Activated CD8-positive, alpha-beta T cell treated with anti-CD3 and anti-CD28 coated beads for 36 hours (primary cell): ENCODE measurements at places on chromosomes 7 and 10. TPM values are rescaled to one million over a fixed set of nuclear protein-coding genes. Genes with fewer than 3 reads are reported as not detected.

Gene SDK1
- 0.78 TPM for total RNA-seq

Gene CPXM2
- not detected for total RNA-seq

Gene COMMD3
- total RNA-seq, result 64.7 TPM

DNA sequence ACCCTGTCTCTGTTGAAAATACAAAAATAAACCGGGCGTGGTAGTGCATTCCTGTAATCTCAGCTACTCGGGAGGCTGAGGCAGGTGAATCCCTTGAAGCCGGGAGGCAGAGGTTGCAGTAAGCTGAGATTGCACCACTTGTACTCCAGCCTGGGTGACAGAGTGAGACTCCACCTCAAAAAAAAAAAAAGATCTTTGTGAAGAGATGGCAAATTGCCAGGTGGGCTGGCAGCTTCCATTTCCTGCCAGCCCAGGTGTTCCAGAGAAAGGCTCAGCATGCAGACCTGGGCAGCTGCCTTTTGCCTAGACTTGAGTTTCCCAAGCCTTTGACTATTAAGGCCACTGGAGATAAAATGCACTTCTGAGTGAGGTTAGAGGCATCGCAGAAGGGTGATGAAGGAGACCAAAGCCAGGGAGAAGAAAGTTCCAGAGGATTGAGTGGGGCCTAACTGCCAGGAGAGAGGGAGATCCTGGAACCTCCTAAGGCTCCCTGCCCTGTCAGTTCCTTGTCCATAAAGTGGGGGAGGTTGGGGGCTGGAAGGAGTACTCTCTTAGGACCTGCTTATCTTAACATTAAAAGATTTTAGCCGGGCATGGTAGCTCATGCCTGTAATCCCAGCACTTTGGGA, 10.0 kb upstream of the DDIT4 start:
- H3K4me3 ChIP-seq, result peak overlapping the region; percentile 3
- H3K36me3 ChIP-seq, result no peaks in the 10 kb centered on the region
- no peaks in the 10 kb centered on the region for H3K27me3 ChIP-seq
- peaks cover 36% of the 10 kb centered on the region for H3K4me1 ChIP-seq

DNA sequence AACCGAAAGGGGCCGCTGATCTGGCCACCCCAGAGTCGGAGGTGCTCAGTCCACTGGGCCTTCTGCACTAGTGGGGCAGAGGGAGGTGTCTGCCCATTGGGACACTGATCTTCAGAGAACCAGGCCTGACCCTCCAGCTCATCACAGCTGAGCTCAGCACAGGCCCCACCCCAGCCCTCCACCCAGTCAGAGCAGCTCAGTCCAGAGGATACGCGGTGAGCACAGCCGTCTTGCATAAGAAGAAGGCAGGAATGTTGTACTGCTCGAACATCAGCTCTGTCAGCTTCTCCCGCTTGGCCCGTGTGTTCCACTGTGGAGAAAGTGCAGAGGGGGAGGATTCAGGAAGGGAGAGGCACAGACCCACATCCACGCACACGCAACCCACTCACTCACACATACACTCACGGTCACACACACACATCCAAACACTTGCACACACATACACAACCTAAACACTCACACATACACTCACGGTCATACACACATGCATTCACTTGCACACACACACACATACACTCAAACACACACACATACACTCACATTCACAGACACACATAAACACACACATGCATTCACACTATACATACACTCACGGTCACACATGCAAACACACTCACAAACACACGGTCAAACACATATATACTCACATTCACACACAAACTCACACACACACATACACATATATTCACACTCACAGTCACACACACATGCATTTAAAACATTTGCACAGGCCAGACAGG, 6.3 kb downstream of the ACTL6B start:
- H3K4me1 ChIP-seq, result peaks cover 4% of the 10 kb centered on the region
- no peak for DNase-seq
- no peak overlapping the region for H3K4me3 ChIP-seq
- H3K36me3 ChIP-seq, result no peaks in the 10 kb centered on the region

DNA sequence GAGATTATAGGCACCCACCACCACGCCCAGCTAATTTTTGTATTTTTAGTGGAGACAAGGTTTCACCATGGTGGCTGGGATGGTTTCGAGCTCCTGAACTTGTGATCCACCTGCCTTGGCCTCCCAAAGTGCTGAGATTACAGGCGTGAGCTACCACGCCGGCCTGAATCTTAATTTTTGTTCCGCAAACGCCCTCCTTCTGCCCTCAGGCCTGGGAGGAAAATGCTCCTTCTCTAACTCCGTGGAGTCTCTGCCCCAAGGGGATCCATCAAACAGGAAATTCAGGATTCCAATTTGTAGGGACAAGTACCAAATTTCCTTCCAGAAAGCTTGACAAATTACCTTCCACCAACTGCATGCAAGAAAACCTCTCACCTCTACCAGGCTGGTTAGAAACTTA, 43.2 kb downstream of the RBAK start:
- peaks cover 1% of the 10 kb centered on the region for H3K36me3 ChIP-seq
- no peak overlapping the region for H3K4me3 ChIP-seq
- DNase-seq, result no peak
- H3K27me3 ChIP-seq, result no peaks in the 10 kb centered on the region

DNA sequence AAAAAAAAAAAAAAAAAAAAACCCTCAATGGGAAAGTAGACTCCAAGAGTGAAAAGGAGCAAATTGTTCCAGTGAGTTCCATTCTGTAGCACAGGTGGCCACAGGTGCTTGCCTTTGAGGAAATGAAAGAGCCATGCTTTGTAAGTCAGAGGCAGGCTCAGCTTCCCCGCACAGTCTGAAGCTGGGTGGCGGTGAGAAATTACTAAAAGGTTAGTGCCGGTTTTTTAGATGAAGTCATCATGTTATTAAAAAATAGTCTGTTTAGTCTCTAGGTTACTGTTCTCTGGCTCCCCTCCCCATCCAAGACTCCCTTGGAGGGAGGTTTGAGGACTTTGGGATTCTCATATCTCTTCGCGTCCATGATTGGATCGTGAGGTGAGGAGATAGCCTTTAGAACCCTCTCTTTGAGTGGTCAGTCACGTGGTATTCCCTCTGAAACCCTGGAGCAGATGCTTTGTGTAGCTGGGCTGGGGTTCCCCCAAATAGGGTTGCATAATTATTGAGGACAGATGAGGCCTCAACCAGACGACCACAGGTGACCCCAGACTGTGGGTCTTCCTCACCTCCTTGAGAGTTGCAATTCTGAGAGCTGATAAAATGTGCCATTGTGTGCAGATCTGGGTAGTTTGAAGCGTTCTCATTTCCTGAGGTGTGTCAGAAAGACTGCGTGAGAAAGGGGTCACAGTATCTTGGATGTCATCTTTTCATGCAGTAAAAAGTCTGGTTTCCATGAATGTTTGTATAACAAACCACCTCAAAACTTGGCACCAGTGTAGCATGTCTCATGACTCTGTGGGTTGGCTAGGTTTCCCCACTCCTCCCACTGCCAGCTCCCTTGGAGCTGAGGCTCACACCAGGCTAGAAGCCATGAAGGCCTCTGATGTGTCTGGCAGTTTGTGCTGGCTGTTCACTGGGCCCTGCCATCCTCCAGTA, 27.1 kb downstream of the OGDH start:
- peak; percentile 67 for DNase-seq
- peaks cover 83% of the 10 kb centered on the region for H3K4me1 ChIP-seq
- no peaks in the 10 kb centered on the region for H3K27me3 ChIP-seq

DNA sequence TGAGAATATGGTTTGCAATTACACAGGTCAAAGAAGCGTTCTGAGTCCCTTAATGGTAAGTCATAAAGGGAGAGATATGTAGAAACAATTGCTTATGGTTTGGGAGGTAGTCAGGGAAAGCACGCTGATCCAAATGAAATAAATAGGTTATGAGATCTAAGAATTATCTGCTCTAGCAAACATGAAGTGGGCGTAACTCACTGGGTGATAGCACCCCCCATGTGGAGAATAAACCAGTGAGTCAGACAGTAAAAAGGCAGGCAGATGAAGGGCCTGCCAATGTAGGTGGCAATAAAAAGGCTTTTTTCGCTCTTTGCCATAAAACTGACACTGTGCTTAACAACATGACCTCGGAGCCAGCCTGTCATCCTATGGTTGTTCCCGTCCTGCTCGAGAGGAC, 306.9 kb downstream of the GLRX3 start:
- DNase-seq, result no peak
- no peak overlapping the region for H3K27ac ChIP-seq
- H3K36me3 ChIP-seq, result no peaks in the 10 kb centered on the region
- H3K4me3 ChIP-seq, result no peak overlapping the region
- H3K4me1 ChIP-seq, result no peaks in the 10 kb centered on the region

GRCh38 chr10:29386342-29386999, 97.6 kb downstream of the LYZL1 start:
- H3K4me1 ChIP-seq, result peaks cover 3% of the 10 kb centered on the region
- H3K4me3 ChIP-seq, result no peak overlapping the region
- DNase-seq, result peak; percentile 27
- H3K27me3 ChIP-seq, result peaks cover 2% of the 10 kb centered on the region
- no peaks in the 10 kb centered on the region for H3K36me3 ChIP-seq
- H3K27ac ChIP-seq, result no peak overlapping the region

- H3K4me1 ChIP-seq, result peaks cover 77% of the 10 kb centered on the region
- H3K27me3 ChIP-seq, result no peaks in the 10 kb centered on the region
- H3K36me3 ChIP-seq, result peaks cover 24% of the 10 kb centered on the region
- peak; percentile 94 for DNase-seq
- H3K27ac ChIP-seq, result peak overlapping the region; percentile 90
- H3K4me3 ChIP-seq, result peak overlapping the region; percentile 43
Observed at GRCh38 chr7:38232502-38233366, 40.7 kb downstream of the TARP start.

DNA sequence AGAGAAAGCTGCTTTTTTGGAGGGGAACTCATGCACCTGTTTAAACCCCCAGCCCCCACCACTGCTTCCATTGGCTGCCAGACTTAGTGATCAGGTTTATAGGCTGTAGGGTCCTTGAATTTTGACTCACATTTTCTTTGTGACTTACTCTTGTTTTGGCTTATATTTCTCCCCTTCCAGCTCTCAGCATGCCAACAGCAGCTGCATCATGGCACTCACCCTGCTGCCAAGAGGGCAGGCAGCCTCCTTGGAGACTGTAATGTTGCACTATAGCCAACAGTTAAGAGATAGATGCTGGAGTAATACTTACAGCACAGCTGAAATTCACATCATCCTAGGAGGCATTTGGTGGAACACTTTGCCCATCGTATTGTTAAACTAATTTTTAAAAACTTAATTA, 98.0 kb upstream of the GLCCI1 start:
- H3K27me3 ChIP-seq, result no peaks in the 10 kb centered on the region
- H3K27ac ChIP-seq, result no peak overlapping the region
- H3K4me1 ChIP-seq, result no peaks in the 10 kb centered on the region
- H3K4me3 ChIP-seq, result no peak overlapping the region
- DNase-seq, result no peak

GRCh38 chr7:118218413-118219156, 5.9 kb upstream of the ANKRD7 start:
- H3K36me3 ChIP-seq, result no peaks in the 10 kb centered on the region
- peaks cover 5% of the 10 kb centered on the region for H3K27me3 ChIP-seq
- no peak overlapping the region for H3K4me3 ChIP-seq
- no peak overlapping the region for H3K27ac ChIP-seq

GRCh38 chr7:2482725-2483451, 6.7 kb upstream of the GRIFIN start:
- H3K36me3 ChIP-seq, result no peaks in the 10 kb centered on the region
- no peak overlapping the region for H3K27ac ChIP-seq
- no peaks in the 10 kb centered on the region for H3K27me3 ChIP-seq
- no peak for DNase-seq
- H3K4me1 ChIP-seq, result no peaks in the 10 kb centered on the region

DNA sequence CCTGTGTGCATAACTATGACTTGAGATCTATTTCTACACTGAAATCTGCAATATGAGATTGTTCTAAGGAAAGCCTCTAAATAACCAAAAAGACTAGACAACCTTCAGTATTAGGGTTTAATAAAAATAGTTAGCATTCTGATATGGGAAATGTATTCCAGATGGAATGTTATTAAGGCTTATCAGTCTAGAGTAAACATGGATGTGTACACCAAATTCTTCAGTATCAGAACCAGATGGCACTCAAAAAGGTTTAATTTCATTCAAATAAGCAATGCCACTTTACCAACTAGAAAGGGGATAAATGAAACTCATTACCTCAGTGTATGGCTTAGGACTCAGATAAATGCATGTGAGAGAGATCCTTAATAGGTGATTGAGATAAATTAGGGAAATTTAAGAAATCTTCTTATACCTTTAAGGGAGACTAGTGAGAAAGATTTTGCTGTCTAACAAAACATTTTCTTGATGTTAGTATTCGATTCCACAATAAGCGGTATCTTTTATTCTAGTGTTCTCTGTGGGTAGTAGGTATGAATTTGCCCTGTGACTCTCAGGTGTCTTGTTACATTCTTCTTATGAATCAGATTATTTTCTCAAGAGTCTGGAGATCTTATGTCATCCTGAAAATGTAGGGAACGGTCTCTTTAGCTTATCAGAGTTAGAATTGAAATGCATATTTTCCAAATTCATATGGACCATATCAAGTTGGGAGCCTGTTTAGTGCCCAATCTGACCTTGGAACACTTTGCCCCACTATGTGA, 159.2 kb downstream of the PRKG1 start:
- H3K4me1 ChIP-seq, result no peaks in the 10 kb centered on the region
- no peak overlapping the region for H3K4me3 ChIP-seq
- no peaks in the 10 kb centered on the region for H3K27me3 ChIP-seq
- H3K36me3 ChIP-seq, result no peaks in the 10 kb centered on the region
- DNase-seq, result no peak

DNA sequence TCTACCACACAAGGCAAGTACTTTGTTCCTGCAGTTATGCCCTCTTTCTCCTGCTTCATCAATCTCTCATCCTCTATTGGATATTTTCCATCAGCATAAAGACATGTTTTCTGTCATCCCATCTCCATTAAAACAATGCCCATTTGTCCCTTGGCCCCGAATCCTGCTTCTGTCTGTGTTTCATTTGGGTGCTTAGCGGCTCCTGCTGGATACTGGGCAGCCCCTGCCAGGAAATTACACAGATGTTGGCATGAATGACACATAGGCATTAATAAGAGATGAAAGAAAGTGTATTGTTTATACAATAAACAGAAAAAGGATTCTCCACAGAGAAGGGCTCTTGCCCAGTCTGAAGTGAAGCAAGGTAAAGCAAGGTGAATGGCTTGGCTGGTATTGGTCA, 765.3 kb downstream of the REEP3 start:
- no peaks in the 10 kb centered on the region for H3K4me1 ChIP-seq
- no peak overlapping the region for H3K4me3 ChIP-seq
- DNase-seq, result no peak
- no peak overlapping the region for H3K27ac ChIP-seq
- H3K36me3 ChIP-seq, result no peaks in the 10 kb centered on the region
